GM19239 (cell line): ENCODE measurements at places on chromosomes 6 and 20.

DNA sequence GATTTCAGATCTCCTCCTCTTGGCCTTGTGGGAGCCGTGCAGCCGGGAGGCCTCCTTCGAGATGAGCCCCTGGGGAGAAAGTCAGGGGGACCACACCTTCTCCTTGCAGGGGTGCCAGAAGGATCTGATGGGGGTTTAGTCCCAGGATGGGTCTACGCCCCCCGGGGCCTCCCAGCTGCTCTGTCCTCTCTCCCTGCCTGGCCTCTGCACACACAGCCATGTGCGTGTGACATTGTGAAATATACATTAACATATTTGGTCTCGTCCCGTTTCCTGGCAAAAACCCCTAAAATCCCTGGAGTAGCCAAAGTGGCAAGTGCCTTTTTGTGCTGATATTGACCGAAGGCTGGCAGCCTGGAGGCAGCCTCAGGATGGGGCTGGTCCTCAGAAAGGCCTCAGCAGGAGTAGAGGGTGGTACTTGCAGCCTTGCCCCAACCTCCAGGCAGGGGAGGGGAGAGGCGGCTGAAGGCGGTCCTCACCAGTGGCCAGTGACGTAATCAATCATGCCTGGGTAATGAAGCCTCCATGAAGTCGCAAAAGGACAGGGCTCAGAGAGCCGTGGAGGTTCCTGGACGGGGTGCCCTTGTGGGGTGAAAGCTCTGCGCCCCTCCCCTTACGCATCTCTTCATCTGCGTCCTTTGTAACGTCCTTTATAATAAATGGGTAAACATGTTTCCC is 5.1 kb upstream of the HELZ2 start:
- DNase-seq, result no peak

DNA sequence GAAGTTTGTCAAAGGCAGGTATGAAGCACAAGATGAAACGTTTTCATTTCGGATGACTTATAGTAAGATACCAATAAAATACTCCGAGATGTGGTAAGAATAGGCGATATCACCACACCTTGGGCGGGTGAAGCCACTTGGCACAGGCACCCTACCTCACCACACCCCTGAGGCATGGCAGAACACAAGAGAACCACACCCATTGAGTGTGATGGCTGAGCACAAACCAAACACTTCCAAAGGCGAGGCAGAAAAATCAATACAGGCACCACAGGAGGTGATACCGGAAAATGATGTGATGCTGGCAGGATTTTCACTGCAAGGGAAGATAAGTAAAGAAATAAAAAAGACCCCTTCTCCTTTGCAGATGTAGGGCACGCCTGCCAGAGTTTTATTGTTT is 332.9 kb upstream of the PRDM1 start:
- DNase-seq, result no peak

DNA sequence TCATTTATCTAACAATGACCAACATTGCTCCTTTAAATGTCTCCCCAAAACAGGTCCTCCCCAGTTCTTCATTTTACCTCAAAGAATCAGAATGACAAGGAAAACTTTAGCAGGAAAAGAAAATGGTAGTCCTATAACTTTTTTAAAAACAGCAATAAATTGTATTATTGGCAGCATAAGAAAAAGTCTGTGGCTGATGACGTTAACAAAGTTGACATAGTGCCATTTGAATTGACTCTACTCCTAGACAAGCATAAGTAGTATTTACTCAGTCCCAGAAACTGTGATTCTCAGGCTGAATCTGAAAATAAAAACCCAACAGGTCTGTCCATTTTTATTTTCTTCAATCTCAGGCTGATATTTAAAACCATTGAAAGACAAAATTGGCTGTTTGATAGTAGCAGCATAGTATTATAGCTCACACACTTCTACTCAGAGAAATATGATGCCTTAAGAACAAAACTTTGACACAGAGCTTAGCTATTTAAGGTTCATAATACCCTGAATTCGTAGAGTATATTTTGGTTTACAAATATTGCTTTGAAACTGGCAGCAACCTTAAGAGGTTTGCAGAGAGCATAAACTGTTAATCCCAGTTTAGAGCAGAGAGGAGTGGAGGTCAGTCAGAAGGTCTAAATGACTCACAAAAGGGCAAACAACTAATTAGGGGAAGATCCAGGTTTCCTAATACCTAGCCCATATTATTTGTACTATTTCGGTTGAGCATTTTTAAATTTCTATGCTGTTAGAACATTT is 35.0 kb upstream of the TENT5A start:
- DNase-seq, result no peak

GRCh38 chr6:70663881-70664466 is 3.7 kb upstream of the SMAP1 start:
- no peak for DNase-seq

DNA sequence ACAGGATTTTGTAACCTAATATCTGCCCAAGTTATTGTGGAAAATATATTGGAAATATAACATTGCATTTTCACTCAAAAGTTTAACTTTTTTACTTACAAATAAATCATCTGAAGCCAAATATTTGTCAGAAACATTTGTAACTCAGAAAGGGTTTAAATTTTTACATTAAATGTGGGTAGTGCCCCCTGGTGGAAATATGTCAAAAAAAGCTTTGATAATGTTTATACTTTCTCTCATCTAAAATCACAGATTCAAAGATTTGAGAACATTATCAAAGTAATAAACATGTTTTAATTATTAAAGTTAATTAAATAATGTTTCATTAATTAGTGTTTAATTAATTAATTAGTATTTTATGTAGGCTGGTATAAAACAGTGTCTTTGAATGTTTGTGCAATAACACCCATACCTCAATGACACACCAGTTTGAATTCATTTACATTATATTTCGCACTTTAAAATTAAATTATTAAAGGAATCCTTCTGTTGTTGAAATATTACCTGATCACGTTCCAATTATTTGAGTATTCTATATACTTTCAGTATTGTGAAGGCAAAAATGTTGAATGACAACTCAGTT is 320.1 kb upstream of the FKBP1C start:
- DNase-seq, result no peak

DNA sequence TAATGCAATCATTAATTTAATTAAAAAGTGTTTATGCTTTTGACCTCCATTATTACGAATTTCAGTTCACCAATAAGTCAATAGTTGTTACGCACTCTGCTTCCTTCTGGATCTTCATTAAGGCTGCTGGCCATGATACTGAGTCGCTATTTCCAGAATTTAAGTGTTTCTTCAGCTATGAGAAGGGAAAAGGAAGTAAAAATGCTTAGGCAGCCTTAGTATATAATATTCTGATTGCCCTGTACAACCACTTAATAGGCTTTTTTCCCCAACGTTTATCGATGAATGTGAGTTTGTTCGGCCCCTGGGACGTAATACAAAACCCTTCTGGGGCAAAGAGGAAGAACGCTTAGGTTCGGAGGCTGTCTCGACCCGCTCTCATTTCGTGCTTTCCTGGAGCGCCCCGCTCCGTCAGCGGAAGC is 644 bp downstream of the OARD1 start:
- peak; percentile 37 for DNase-seq

DNA sequence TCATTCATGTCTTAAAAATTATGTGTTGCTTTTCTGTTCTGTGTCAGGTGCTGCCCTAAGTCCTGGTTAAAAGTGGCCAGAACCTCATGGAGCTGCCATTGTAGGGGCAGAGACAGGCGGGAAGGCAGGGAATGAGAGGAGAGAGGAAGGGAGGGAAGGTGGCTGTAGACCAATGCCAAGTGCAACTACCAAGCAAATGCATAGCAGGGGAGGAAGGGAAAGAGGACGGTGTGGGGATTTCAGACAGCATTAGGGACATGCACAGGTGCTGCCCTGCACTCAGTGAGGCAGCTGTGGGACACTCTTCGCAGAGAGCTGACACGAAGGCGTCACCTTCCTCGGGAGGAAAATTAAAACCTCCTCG is 21.0 kb downstream of the GGTLC1 start:
- DNase-seq, result no peak

- DNase-seq, result no peak
These were observed 26.1 kb upstream of the TBC1D7 start for GRCh38 chr6:13354331-13355042.

DNA sequence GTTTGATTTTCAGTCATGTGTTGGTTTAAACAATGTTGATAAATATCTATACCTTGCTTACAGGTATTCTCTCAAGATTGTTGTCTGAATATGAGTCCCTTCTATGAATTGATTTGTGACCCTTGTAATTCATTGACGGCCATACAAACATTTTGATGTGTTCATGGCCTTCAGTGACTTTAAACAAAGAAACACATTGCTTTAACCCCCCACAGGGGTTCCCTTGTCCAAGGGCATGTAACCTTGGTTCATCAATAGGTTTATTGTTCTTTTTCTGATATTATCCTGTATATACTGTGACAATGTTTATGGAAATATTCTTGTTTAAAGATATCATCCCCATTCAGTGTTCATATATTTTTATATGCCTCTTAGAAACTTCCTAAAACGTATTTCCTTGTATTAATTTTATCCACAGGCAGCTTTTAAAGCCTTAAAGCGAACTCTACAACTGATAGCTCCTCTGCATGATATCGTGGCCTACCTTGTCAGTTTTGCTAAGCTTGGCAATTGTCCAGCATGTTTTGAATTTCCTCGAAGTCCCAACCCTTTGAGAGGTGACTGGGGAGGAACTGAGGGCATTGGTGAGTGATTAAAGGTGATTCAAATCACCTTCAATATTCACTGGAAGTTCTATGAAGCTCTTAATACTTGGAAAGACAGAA is 87.0 kb downstream of the CD164 start:
- no peak for DNase-seq

DNA sequence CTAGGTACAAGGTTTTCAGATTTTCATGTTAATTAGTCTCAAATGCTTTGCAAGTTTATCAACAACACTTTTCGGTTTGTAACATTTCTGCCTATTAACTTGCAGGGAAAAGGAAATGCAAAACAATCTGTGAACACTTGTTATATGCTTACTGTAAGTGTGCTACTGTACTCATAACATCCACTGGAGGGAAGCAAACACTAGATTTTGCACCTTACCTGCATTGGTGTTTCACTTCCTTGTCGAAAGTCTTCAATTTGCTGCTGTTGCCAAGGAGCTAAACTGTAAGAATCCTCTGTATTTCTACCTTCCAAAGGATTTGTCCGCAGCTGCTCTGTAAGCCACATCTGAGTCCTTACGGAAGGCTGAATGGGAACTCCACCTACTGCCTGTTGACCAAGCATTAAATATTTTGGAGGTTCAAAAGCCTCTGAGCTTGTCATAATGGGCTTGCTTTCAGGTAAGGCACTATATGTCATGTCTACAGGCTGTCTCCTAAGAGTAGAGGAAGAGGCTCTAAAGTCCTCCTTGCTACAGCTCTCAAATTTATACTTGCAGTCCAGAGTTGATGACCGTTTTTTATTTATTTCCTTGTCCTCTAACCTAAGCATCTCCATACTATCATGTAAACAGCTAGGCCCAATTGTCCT is 17.3 kb downstream of the PLN start:
- peak; percentile 26 for DNase-seq

DNA sequence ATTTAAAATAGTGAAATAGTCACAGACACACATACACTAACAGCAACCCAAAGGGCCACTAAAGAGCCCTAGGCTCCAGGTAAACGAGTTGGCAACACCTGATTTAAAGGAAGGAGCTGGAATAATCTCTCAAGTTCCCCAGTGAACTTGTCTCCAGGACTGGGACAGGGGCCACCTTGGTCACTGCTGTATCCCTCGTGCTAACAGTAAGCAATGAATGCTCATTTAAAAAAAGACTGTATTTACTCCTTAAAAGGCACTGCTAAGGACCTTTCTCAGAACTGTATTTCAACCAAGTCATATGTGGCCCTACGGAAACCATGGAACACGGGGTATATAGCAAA is 1.3 kb downstream of the DIDO1 start:
- DNase-seq, result no peak

DNA sequence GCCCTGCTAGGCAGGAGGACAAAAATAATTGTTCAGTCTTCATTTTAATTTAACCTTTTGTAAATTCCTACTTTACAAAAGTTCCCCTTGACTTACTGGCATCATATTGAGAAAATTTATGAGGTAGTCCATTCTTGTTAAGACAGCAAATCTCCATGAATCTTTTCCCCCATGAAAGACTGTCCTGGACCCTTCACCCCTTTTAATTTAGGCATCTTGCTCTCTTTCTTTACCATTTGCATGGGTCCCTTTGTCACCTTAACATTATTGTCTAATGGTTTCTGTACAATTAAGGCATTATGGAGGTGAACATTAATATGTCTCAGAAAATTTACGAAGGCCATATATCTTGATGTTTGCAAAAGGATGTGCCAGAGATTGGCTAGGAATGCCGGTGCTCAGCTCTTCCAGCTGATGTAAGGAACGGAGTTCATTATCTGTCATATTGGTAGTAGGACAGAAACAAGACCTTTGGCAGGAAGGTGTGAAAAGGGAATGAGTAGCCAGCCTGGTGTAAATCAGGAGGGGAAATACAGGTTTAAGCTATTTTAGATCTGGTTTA is 382.8 kb upstream of the TSHZ2 start:
- no peak for DNase-seq

DNA sequence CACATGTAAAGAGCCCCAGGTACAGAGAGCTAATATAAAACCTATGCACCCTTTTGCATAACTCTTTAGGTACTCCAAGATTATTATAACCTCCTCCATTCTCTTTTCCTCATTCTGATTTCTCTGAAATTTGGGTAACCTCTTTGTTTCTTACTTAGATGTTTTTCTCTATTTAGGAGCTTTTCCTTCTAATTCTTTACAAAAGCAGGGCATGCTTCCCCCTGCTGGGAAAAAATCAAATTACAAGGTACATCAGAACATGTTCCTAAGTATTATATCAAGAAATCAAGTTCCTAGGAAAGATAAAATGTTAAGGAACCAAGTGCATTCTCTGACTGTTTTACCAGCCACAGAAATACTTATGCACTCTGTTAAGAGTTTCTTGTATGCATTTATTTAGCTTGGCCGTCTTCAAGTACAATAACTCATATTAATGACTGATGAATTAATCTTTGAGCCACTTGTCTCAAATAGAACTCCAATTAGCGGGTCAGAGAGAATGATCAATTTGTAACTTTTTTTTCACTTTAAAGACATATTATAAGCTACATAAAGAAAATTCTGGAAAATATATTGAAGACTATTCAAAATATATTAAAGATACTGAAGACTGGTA is 2.1 kb downstream of the KHDRBS2 start:
- DNase-seq, result no peak

DNA sequence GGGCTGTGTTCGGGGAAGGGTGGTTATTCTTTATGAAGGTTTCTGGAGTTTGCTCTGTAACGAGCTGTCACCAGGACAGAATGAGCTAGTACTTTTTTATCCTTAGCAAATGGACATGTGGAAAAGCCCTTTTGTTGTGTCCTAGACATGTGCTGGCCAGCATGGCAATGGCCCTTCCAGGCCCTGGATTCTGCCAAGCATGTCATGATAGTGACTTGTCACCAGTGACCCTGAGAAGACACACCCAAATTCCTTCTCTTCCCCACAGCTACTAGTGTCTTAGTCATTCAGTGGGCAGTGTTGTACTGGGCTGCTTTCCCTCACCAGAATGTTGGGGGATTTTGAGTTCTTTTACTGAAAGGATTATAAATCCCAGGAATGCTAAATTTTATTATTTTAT is 74.0 kb upstream of the XRN2 start:
- DNase-seq, result no peak
